Natural killer cell treated with Interleukin-12 subunit alpha and Interleukin-12 subunit beta and Interleukin-15 and Interleukin-18, amount 100 ng/mL, for 72 hours (primary cell): ENCODE measurements at places on chromosomes 2 and 18.

DNA sequence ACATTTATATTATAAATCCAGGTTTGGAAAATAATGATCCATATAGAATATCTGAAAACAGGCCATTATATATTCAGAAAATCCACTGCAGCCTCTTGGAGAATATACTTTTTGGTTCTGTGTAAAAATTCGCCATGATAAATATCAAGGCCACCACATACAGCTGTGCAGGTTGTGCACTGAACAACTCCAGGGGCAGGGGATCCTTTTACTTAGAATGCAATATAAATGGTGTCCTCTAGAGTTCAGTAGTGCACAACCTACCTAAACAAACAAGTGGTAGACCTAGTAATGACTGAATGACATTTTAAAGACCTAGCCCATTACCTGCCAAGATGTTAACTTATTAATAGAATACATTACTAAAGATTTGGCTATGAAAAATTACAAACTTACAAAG lies 22.4 kb downstream of the MOGAT1 start:
- no peaks in the 10 kb centered on the region for H3K4me1 ChIP-seq
- no peak overlapping the region for H3K4me3 ChIP-seq
- H3K27me3 ChIP-seq = peaks cover 11% of the 10 kb centered on the region
- no peak for DNase-seq
- H3K27ac ChIP-seq = no peak overlapping the region

DNA sequence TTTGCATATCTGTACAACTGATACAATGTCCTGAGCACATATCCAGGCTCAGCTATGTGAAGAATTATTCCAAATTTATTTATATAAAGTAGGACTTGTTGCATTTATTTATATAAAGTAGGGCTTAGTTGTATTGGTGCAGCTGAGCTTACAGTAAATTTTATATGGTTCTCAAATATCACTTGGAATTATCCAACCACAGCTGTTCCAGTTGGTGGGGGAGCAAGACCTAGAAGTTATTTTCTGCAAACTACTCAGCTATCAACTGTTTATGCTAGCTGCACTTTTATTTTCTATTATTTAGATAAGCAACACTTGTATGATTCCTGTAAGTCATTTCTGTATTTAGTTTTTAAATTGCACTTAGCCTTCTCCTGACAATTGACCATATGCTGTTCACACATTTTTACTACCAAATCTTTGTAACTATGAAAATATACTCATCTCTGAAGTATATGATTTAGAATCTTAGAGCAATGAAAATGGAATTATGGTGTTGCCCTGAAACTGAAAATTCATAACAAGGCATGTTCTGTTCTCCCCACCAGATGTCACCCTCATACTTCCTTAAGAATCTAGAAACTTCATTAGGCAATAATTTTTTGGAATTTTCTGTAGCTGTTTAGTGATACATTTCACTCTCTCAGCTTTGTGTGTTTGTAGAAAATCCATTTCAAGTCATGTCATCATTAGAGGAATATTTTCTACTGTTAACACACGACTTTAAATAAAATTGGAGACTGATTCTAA lies 157.0 kb upstream of the CBLN2 start:
- no peak overlapping the region for H3K4me3 ChIP-seq
- no peaks in the 10 kb centered on the region for H3K36me3 ChIP-seq
- H3K4me1 ChIP-seq = no peaks in the 10 kb centered on the region
- H3K27ac ChIP-seq = no peak overlapping the region

- DNase-seq = no peak
- no peak overlapping the region for H3K27ac ChIP-seq
- no peak overlapping the region for H3K4me3 ChIP-seq
- H3K27me3 ChIP-seq = no peaks in the 10 kb centered on the region
- no peaks in the 10 kb centered on the region for H3K36me3 ChIP-seq
- H3K4me1 ChIP-seq = no peaks in the 10 kb centered on the region
Measured at GRCh38 chr2:22110244-22110651, 986.5 kb downstream of the TDRD15 start.

- H3K27me3 ChIP-seq = no peaks in the 10 kb centered on the region
- peaks cover 26% of the 10 kb centered on the region for H3K36me3 ChIP-seq
- H3K4me3 ChIP-seq = no peak overlapping the region
- H3K27ac ChIP-seq = no peak overlapping the region
Measured at GRCh38 chr2:154013514-154013913, 141.8 kb downstream of the GALNT13 start.

GRCh38 chr2:191010887-191011885 lies 2.8 kb downstream of the STAT1 start:
- H3K27me3 ChIP-seq = no peaks in the 10 kb centered on the region
- no peak for DNase-seq
- H3K4me3 ChIP-seq = no peak overlapping the region
- H3K4me1 ChIP-seq = peaks cover 14% of the 10 kb centered on the region
- no peak overlapping the region for H3K27ac ChIP-seq
- peaks cover 35% of the 10 kb centered on the region for H3K36me3 ChIP-seq

DNA sequence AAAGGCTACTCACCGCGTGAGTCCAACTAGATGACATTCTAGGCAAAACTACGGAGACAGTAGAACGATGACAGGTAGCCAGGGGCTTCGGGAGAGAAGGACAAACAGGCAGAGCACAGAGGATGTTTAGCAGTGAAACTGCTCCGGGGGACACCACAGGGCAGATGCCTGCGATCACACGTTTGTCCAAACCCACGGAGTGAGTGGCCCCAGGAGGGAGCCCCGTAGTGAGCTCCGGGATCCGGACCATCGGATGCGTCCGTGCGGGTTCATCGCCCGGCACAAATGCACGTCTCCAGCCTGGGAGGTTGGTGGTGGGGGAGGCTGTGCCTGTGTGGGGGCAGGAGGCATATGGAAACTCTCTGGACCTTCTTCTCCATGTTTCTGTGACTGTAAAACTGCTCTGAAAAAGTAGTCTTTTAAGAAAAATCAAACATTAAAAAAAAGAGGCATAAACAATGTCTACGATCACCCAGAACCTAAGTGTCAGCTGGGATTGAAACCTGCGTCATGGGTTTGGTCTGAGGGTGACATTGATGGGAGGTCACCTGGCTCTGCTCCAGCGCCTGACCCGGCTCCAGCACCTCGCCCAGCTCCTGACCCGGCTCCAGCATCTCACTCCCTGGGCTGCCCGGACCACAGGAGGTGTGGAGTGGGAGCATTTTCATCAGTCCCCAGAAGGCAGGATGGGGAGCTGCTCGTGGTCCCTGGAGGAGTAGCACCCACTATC lies 83.0 kb upstream of the CTDP1 start:
- H3K4me3 ChIP-seq = no peak overlapping the region
- H3K36me3 ChIP-seq = no peaks in the 10 kb centered on the region
- DNase-seq = peak; percentile 53
- peaks cover 12% of the 10 kb centered on the region for H3K27me3 ChIP-seq
- no peaks in the 10 kb centered on the region for H3K4me1 ChIP-seq
- no peak overlapping the region for H3K27ac ChIP-seq

- no peak overlapping the region for H3K4me3 ChIP-seq
Measured at GRCh38 chr2:46798998-46799698, 116.5 kb downstream of the MCFD2 start.

GRCh38 chr2:223315813-223316212 lies 263.8 kb downstream of the KCNE4 start:
- no peak for DNase-seq
- H3K27me3 ChIP-seq = no peaks in the 10 kb centered on the region
- H3K36me3 ChIP-seq = no peaks in the 10 kb centered on the region
- no peak overlapping the region for H3K4me3 ChIP-seq

- H3K27ac ChIP-seq = no peak overlapping the region
- no peak for DNase-seq
- H3K4me1 ChIP-seq = no peaks in the 10 kb centered on the region
- no peak overlapping the region for H3K4me3 ChIP-seq
Measured at GRCh38 chr2:149027590-149028250, 10.8 kb upstream of the LYPD6B start.

DNA sequence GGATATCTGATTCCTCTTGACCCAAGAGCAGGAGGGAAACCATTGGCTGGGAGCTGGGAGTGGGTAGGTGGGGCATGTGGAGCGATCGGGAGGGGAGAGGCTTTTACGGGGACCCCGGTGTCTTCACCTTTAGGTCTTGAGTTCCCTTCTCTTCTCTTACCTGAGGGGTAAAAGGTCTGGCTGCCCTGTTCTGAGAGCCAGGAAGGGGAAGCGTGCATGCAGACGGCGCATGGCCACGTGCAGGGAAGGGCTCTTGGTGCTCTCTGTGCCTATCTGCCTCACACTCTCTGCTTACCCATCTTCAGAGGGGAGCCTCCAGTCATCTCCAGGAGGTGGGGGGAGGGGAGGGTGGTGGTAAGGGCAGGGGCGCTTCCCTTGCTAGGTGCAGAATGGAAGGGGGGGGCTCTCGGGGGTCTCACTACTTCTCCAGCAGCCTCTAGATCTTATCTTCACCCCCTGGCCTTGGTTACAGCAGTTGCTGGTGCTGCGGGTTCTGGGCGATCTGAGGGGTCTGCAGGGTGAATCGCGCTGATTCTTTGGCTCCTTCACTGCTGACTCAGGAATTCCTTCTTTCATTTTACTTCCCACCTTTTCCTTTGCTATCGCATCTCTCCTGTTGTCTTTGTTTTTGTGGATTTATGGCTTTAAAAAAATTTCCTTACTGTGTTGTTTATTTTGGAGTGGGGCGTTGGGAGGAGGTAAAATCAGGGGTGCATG lies 225.8 kb upstream of the HS6ST1 start:
- H3K27ac ChIP-seq = no peak overlapping the region
- DNase-seq = no peak
- H3K36me3 ChIP-seq = no peaks in the 10 kb centered on the region
- peaks cover 18% of the 10 kb centered on the region for H3K27me3 ChIP-seq
- peak overlapping the region; percentile 18 for H3K4me3 ChIP-seq

GRCh38 chr2:174636987-174637386 lies 39.4 kb upstream of the WIPF1 start:
- H3K4me3 ChIP-seq = peak overlapping the region; percentile 74
- H3K4me1 ChIP-seq = peaks cover 67% of the 10 kb centered on the region
- H3K27me3 ChIP-seq = no peaks in the 10 kb centered on the region
- peaks cover 4% of the 10 kb centered on the region for H3K36me3 ChIP-seq

GRCh38 chr18:63850636-63851035 lies 36.9 kb upstream of the SERPINB2 start:
- H3K27ac ChIP-seq = no peak overlapping the region
- no peaks in the 10 kb centered on the region for H3K36me3 ChIP-seq
- no peaks in the 10 kb centered on the region for H3K4me1 ChIP-seq
- no peak overlapping the region for H3K4me3 ChIP-seq
- peaks cover 3% of the 10 kb centered on the region for H3K27me3 ChIP-seq

DNA sequence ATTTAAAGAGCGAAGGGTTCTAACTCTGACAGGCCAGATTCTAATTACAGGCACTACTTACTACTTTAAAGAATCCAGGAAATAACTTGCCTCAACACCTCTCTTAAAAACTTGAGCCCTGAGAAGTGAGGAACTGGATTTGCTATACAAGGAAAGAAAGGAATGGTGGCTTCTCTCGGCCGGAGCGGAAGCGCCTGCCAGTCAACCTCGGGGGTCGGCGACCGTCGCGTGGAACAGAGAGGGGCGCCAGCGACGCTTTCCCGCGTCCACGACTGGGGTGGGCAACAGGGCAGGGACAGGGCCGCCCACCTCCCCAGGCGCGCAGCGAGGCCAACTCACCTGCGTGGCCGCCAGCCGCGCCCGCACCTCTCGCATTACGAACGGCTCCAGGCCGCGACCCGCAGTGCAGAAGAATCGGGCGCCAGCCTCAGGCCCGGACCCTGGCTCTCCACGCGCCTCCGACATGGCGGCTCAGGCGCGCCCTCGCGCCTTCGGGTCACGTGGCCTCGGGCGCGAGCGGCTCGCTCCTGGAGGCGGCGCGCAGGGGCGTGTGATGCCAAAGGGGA lies at the start of gene THUMPD2:
Gene THUMPD2 (minus strand): TSS at position 484 of the 566 bp plus-strand sequence. CDS start 19 bp downstream, at position 465.
- H3K27ac ChIP-seq = peak within 1 kb of the TSS; percentile 99
- no peaks in the 10 kb centered on the region for H3K27me3 ChIP-seq
- peaks cover 44% of the 10 kb centered on the region for H3K4me1 ChIP-seq
- H3K4me3 ChIP-seq = peak within 1 kb of the TSS; percentile 96

DNA sequence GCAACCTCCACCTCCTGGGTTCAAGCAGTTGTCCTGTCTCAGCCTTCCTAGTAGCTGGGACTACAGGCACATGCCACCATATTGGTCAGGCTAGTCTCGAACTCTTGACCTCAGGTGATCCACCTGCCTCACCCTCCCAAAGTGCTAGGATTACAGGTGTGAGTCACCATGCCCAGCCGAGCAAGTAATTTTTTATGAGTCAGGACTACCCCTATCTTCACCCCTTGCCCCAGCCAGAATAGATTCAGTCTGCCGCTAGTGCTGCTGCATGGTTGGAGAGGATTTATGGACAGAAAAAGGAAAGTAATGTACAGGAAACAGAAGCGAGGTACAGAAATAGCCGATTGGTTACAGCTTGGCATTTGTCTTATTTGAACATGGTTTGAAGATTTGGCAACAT lies 48.9 kb downstream of the BMPR2 start:
- DNase-seq = no peak
- no peak overlapping the region for H3K4me3 ChIP-seq
- no peaks in the 10 kb centered on the region for H3K27me3 ChIP-seq
- no peak overlapping the region for H3K27ac ChIP-seq

GRCh38 chr2:19292007-19292406 lies 66.4 kb downstream of the OSR1 start:
- H3K27me3 ChIP-seq = no peaks in the 10 kb centered on the region
- no peaks in the 10 kb centered on the region for H3K4me1 ChIP-seq
- H3K36me3 ChIP-seq = no peaks in the 10 kb centered on the region
- H3K27ac ChIP-seq = no peak overlapping the region

DNA sequence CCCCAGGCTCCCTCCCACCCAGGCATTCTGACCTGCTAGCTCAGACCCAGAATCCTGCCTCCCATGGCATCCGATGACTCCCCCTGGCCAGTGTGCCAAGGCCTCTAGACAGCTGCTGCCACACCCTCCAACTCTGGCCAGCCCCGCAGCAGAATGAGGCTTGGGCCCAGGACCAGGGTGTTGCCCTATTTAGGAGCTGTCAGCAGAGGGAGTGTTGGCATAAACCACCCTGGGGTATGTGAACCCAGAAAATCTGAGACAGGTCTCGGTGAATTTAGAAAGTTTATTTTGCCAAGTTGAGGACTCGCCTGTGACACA lies 134.3 kb downstream of the KLHL29 start:
- DNase-seq = no peak
- peaks cover 15% of the 10 kb centered on the region for H3K27me3 ChIP-seq
- H3K27ac ChIP-seq = no peak overlapping the region

DNA sequence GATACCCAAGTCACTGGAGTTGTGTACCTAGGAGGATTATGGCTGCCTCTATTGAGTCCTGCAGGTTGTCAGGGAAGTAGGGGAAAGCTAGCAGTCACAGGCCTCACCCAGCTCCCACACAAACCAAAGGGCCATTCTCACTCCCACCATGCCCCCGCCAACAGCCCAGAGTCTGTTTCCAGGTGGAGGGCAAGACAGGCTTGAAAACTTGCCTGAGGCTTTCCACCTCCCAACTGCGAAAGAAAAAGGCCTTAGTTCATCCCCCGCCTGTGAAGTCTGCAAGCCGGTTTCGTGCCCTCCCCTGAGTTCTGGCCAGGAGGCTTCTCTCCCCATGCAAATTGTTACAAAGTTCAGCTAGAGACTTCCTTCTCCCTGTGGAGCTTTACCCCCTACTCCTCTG lies 270.3 kb downstream of the TXNL1 start:
- H3K27ac ChIP-seq = no peak overlapping the region
- no peak overlapping the region for H3K4me3 ChIP-seq
- H3K4me1 ChIP-seq = no peaks in the 10 kb centered on the region
- no peak for DNase-seq

GRCh38 chr2:121333834-121334558 lies 49.0 kb upstream of the TFCP2L1 start:
- no peak overlapping the region for H3K27ac ChIP-seq
- no peaks in the 10 kb centered on the region for H3K36me3 ChIP-seq
- H3K4me3 ChIP-seq = no peak overlapping the region
